ENCODE measurements at places on chromosomes 6 and 20. TPM values are rescaled to one million over a fixed set of nuclear protein-coding genes. Genes with fewer than 3 reads are reported as not detected.

PAX1 gene
- total RNA-seq: not detected

SCGN gene
- 4.6 TPM for total RNA-seq

BNIP5 gene
- total RNA-seq: 7.8 TPM

OARD1 gene
- 34.2 TPM for total RNA-seq

DNA sequence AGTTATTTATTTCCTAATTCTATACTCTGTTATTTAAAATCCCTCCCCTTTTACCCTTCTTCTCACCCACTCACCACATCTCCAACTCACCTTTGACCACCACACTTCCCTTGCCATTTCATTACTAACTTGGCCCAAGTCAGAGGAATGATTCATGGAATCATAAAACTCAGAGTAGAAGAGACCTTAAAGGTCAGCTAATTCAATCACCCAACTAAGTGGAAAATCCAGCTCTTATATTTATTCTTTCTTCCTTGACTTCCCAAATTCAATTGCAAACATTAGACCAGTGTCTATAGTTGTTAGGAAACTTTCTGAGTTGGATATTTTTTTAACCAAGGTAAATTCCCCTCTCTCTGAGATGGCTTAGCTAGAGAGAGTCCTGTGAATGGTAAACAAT is 26.5 kb upstream of the HEY2 start:
- no peak for DNase-seq

GRCh38 chr6:25956226-25956625 is 6.4 kb upstream of the TRIM38 start:
- no peak for DNase-seq

DNA sequence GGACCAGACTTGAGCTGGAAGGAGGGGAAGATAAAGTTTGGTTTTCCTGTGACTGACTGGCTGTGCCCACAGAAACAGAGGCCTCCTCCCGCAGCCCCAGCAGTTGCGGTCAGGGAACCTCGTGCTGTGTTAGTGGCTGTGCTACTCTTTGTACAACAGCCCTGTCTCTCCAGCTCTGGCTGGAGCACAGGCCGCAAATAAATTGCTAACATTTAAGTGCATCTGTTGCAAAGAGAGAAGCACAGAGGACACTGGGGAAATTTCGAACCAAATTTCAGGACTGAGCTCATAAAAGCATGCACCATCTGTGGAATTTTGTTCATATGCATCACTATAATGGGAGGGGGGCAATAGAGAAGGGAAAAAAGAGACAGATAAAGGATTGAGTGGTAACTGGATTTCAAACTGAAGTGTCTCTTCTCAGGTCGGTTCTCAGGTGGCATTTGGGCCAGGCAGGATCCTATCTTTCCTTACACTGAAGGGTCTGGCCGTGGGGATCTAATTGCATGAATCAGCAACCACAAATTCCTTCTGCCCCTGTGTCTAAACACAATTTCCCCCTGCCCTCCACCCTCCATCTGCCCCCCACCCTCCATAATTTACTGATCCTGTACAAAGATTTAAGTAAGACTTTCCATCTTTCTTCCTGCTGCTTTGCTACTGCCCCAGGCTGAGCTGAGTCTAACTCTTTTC is 88.9 kb upstream of the ATXN1 start:
- DNase-seq: peak; percentile 18

DNA sequence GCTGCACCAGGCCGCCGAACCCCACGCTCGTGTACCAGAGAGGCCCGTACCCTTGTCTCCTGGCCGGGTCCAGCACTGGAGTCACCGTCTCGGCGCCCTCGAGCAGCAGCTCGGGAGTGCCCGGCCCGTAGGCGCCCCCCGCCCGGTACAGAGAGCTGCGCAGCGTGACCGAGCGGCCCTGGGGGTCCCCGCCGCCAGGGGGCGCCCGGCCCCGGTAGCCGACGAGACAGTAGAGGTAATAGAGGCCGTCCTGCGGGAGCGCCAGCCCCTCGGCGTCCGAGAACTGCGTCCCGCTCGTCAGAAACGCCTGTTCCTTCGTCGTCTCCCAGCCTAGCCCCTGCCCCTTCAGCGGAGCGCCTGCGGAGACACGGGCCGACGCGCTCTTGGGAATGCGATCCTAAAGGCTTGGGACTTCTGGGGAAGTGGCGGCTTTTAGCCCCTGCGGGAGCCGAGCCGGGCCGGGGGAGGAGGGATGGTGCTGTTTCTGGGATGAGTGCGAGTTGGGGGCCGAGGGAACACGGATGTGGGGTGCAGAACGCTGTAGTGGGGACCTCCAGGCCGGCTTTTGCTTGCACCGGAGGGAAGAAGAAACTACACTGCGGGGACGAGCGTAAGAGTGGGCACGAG is 1.3 kb downstream of the LTB start:
- DNase-seq: peak; percentile 88

GRCh38 chr6:145816392-145816791 is 1.8 kb upstream of the FBXO30 start:
- no peak for DNase-seq

GRCh38 chr6:146183831-146184230 is 155.0 kb downstream of the GRM1 start:
- no peak for DNase-seq

GRCh38 chr6:3455569-3456394 is 1.1 kb downstream of the SLC22A23 start:
- peak; percentile 77 for DNase-seq

DNA sequence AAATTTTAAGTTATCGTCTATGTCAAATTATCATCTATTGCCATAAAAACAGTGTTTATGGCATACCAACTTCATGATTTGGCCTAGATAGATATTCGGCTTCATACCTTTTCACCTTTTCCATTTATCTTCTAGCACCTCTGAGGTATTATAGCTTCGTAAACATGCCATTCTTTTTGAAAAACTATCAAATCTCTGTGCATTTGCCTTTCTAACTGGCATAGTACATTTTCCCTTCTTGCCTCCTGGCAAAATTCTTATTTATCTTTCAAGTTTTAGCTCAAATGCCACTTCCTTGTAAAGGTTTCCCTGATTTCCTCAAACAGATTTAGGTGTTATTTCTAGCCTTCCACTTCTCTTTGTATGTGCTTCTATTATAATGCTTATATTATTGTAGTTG is 7.0 kb upstream of the REV3L start:
- DNase-seq: no peak

All from colonic mucosa (tissue), 4 donors.